ENCODE measurements at places on chromosomes 2 and 18. TPM values are rescaled to one million over a fixed set of nuclear protein-coding genes. Genes with fewer than 3 reads are reported as not detected.

- H3K27ac ChIP-seq: no peak overlapping the region
- no peak overlapping the region for H3K4me3 ChIP-seq
- no peaks in the 10 kb centered on the region for H3K36me3 ChIP-seq
- no peak for DNase-seq
Observed at GRCh38 chr2:12506846-12507245, 209.9 kb upstream of the TRIB2 start.

- peaks cover 21% of the 10 kb centered on the region for H3K36me3 ChIP-seq
- no peak overlapping the region for H3K4me3 ChIP-seq
- no peak for DNase-seq
- no peaks in the 10 kb centered on the region for H3K27me3 ChIP-seq
Observed at GRCh38 chr2:145957929-145958328, 1438.0 kb upstream of the ZEB2 start.

Gene LYPD6B
- total RNA-seq: 0.36 TPM

Gene SLC16A14
- 4.9 TPM for total RNA-seq

Gene MFSD2B
- not detected for total RNA-seq
